ENCODE measurements at places on chromosomes 11 and 22. TPM values are rescaled to one million over a fixed set of nuclear protein-coding genes. Genes with fewer than 3 reads are reported as not detected.

Gene GLYAT
- total RNA-seq: not detected

Gene PRG3
- not detected for total RNA-seq

Gene HOATZ
- total RNA-seq: not detected

Gene SPI1
- total RNA-seq: not detected

Gene TUBA8
- 0.66 TPM for total RNA-seq

Gene OR2AG2
- total RNA-seq: 0.37 TPM

Gene CARNS1
- not detected for total RNA-seq

Gene MMP12
- total RNA-seq: not detected

Gene UCP3
- 1.5 TPM for total RNA-seq

Gene SLC22A9
- total RNA-seq: not detected

Gene NXPE4
- not detected for total RNA-seq

Gene UBQLNL
- not detected for total RNA-seq

Gene OR8G5
- not detected for total RNA-seq

Gene TSGA10IP
- total RNA-seq: not detected

Gene OR52E6
- not detected for total RNA-seq

Gene SLC17A6
- total RNA-seq: not detected

Gene ALG8
- total RNA-seq: 37.2 TPM

Gene SLC22A12
- total RNA-seq: not detected

Gene TMEM45B
- total RNA-seq: not detected
